ENCODE measurements at places on chromosomes 11 and 22. TPM values are rescaled to one million over a fixed set of nuclear protein-coding genes. Genes with fewer than 3 reads are reported as not detected.

Gene ADAMTS8
- total RNA-seq = not detected

Gene CD3G
- total RNA-seq = 106 TPM

Gene H19
- total RNA-seq = not detected

Gene P2RY2
- total RNA-seq = not detected

Gene SMIM35
- total RNA-seq = not detected

Gene MN1
- total RNA-seq = 0.12 TPM

Gene MRGPRG
- not detected for total RNA-seq

Gene GRAMD1B
- total RNA-seq = 47.2 TPM

Gene TMEM86A
- total RNA-seq = 0.05 TPM

DNA sequence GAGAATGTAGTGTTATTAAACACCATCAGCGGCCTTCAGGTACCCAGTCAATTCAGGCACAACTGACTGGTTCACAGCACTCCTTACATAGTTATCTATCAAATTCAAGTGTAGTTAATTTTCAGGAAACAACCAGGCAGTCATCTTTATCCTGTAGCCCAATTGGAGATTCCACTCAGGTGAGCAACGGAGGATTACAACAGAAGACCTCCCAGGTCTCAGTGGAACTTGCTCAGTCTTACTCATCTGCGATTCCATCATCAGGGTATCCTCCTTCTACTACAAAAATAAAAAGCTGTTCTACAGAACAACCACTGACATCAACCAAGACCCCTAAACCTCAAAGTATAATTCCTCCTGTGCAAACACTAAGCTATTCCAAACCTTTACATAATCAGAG is 39.6 kb downstream of the QSER1 start:
- no peak for DNase-seq

DNA sequence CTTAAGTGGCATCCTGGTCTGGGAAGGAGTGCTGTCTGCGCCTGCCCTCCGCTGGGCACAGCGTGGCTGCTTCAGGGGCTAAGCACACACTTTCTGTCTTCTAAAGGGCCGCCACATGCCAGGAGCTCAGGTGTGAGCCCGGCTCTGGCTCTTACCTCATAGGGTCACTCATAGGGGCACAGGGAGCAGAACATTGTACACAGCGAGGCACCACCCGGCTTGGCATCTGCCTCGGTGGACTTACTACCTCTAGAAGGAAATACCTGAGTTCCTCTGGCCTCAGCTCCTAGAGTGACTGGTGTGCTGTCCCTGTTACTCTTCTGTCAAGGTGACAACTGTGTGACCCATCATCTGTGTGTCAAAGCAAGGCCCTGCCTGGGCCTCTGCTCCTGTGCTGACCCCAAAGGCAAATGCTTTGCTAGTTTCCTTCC is 13.4 kb downstream of the NEAT1 start:
- DNase-seq = no peak

GRCh38 chr22:26941896-26942636 is 284.7 kb downstream of the MIAT start:
- DNase-seq = no peak

GRCh38 chr11:36822829-36823228 is 224.8 kb upstream of the RAG2 start:
- no peak for DNase-seq

- DNase-seq = no peak
These were observed 239.5 kb downstream of the BUD13 start for GRCh38 chr11:116533186-116533825.

DNA sequence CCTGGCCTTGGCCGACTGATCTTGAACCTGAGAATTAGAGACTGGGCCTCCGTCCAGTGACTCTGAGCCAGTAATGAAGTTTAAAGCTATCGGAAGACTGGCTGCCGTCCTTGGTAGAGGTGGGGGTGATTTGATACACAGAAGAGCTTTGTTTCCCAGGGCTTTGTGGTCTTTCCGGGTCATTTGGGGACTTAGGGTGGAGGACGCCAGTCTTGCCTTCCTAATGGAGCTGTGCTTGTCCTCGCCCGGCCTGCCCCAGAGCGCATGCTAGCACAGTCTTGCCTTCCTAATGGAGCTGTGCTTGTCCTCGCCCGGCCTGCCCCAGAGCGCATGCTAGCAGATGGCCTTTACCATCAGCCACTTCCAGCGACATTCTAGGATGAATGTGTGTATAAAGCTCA is 65.8 kb downstream of the ST3GAL4 start:
- DNase-seq = no peak

GRCh38 chr11:112310848-112311247 is 50.2 kb upstream of the PLET1 start:
- DNase-seq = no peak

- no peak for DNase-seq
These were observed 7.4 kb downstream of the SLC25A45 start for GRCh38 chr11:65375012-65375411.

- no peak for DNase-seq
These were observed 9.0 kb downstream of the RBX1 start for GRCh38 chr22:40960145-40960544.

DNA sequence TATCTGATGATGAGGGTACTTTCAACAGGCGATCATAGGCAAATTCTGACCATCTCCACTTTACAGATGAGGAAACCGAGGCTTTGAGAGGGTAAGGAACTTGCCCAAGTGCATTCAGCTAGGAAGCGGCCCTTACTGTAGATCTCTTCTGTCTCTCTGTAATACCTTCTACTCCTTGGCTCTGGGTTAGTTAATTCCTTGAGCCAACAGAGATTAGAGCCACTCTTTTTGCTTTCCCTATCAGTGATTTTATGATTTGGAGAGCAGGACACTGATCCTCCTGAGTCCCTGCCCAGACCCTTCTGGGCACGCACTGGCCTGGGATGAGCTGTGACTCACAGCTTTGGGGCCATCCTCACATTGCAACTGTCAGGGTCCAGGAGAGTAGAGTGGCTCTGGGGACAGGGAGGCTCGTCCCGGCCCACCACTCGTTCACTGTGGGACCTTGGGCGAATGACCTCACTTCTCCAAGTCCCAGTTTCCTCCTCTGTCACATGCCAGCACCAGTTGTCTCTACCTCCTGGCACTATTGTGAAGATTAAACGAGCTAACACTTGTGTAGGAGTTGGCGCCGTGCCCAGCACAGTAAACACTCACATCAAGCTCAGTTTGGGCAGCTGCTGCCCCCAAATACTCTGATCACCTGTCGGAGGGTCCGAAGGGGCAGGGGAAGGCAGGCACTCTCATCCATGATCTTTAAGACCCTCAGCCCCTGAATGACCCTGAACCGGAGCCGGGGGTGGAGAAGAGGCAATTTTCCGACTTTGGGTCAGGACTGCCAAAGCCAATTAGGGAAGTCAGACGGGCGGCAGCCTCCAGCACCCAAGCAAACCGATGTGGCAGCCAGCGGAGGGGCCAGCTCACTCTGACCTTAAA is 235.0 kb downstream of the MIAT start:
- DNase-seq = no peak

GRCh38 chr11:73950869-73951710 is at the start of gene DNAJB13:
TSS of gene DNAJB13 (plus strand) at chr11:73951026. CDS start at chr11:73951070, 44 bp downstream.
- no peak for DNase-seq

GRCh38 chr11:115548878-115549528 is 44.8 kb upstream of the CADM1 start:
- no peak for DNase-seq

DNA sequence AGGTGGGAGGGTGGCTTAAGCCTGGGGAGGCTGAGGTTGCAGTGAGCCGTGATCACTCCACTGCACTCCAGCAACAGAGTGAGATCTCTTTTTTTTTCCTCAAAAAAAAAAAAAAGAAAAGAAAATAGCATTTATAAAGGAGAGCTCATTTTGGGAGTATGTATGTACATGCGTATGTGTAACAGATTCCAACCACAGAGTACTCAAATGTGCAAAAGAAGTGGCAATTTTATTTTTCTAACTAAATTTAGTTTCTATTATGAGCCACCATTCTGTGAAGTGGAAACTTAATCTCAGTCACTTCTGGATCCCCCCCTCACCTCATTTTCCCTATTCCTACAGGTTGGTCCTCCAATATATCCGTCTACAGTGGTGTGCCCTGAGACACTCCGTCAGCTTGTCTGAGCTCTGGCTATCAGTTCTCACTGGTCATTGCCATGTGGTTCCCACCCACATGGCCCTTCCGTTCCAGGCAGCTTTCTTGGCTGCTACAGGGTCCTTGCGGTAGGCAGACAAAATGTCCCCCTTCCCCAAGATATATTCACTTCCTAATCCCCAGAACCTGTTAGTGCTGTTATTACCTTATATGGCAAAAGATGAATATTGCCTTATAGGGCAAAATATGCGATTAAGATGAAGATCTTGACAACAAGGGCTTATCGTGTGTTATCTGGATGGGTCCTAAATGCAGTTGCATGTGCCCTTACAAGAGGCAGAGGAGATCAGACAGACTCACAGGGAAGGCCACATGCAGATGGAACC is 35.8 kb upstream of the TSKU start:
- no peak for DNase-seq

DNA sequence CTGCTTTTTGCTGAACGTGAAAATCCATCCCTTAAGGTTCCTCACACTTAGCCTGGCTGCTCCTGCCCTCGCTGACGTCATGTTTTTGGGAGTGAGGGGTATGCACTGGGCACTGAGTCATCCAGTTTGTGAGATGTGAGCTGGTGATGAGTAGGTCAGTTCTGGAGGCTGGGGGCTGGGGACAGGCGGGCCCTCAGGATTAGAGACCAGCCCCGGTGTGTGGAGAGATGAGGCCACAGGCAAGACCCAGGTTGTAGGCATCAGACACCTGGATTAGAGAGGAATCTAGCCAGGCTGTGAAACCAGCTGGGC is 9.2 kb downstream of the KCNC1 start:
- no peak for DNase-seq

DNA sequence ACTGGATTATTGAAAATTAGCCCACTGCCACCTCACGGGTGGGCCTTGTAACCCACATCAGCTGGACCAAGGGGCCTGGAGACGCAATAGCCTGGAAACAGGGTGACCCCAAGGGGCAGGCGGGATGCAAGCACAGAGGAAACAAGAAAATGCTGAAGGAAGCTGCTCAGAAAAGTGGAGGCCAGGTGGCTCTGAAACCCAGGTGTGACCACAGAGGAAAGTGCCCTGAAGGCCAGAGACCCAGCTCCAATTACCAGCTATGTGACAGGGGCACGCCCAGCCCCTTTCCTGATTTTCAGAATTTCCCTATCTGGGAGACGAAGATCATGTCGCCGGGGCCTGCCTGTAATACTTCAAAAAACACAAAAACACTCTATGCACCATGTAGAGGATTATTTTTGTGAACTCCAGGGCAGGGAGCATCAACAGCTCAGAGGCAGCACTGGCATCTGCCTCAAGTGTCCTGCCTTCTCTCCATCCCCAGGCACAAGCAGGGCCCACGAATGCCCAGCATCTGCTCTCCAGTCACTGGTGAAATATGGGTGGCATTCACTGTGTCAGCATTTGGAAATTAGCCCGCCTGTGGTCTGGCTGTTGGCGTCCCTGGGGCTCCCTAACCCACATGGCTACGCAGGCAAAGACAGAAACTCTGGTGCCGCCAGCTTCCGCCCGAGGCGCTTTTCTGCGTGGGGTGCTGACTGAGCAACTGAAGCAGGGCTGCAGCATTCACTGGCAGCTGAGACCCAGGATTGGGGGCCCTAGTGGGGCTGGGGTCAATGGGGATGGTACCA is 6.3 kb downstream of the KCNJ1 start:
- DNase-seq = no peak

- DNase-seq = no peak
These were observed 10.0 kb downstream of the MEI1 start for GRCh38 chr22:41709341-41709740.

GRCh38 chr11:29553990-29554389 is 462.8 kb downstream of the KCNA4 start:
- DNase-seq = no peak

DNA sequence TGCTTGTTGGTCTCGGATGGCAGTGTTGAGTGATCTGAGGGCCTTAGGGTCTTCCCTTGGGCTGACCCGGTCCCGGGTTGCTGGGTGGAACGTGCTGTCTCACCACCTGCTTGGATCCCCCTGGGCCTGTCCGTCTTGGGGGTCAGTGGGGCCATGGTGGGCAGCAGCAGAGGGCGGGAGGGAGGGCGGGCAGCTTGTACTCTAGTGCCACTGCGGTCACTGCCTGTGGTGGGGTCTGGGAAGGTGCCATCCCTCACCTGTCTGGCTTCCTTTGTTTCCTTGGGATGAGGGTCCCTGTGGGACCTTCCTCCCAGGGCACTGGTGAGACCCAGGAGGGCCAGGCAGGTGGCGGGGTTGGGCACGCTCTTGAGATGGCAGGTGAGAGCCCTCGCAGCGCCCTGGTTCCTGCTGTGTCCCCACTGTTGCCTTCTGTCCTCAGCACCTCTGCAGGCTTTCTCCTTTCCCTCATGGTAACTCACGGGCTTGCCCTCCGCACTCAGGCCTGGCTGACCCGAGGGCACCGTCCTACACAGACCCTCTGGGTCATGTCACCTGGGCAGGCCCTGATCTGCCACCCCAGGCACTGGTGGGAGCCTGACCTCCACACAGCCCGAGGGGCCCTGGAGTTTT is 34.2 kb downstream of the TBC1D22A start:
- DNase-seq = no peak

GRCh38 chr11:64268025-64268892 is 16.2 kb downstream of the BAD start:
- no peak for DNase-seq

DNA sequence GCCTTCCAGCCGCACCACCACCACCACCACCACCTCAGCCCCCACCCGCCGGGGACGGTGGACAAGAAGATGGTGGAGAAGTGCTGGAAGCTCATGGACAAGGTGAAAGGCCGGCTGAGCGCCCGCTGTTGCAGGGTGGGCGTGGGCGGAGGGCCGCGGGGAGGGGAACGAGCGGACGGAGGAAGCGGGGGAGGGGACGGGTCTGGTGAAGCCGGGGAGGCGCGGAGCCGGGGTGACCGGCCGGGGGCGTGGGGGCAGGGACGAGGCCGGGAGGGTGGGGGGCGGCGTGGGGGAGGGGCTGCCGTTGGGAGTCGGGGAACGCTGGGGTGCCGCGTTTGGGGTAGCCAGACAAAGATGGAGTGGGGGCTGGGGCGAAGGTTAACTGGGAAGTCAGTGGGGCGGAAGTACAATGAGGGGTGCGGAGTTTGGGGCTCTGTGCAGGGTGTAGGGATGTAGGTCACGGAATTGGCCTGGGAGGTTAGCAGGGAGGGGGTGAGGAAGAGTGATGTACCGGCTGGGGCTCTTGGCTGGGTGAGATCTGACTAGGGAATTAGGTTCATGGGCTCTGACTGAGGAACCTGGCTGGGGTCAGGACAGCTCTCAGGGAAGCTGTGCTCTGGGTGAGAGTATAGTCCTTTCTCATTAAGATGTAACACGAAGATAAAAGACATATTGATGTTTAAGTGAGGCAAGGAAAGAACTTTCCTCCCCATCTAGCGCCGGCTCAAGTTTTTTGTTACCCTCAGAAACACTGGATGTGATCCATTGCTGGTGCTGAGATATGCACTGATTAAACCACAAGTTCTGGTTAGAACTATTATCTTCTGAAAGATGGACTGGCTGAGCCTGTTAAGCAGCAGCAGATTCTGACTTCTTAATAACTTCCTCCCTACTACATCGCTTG is 624 bp downstream of the CBL start:
- peak; percentile 66 for DNase-seq

GRCh38 chr11:26805001-26805400 is 83.1 kb upstream of the SLC5A12 start:
- no peak for DNase-seq
